ENCODE measurements at places on chromosomes 12 and 14. TPM values are rescaled to one million over a fixed set of nuclear protein-coding genes. Genes with fewer than 3 reads are reported as not detected.

The ZFHX2 gene
- total RNA-seq: 0.73 TPM

The ADCY4 gene
- total RNA-seq: 3.7 TPM

The PTGDR gene
- total RNA-seq: 0.20 TPM

The GPR135 gene
- 4.3 TPM for total RNA-seq

The TEDC1 gene
- total RNA-seq: 8.5 TPM

The SLC38A4 gene
- total RNA-seq: under 0.01 TPM

The ARMH4 gene
- 1.4 TPM for total RNA-seq

The GPR65 gene
- total RNA-seq: under 0.01 TPM

The KRT82 gene
- total RNA-seq: not detected

The SIX1 gene
- 3.3 TPM for total RNA-seq

The SYT1 gene
- total RNA-seq: 1.4 TPM

The KRT77 gene
- total RNA-seq: not detected

The FOXN4 gene
- total RNA-seq: not detected

The RPGRIP1 gene
- not detected for total RNA-seq

The CLEC1B gene
- not detected for total RNA-seq

The POTEG gene
- total RNA-seq: not detected

The TMPO gene
- 99.6 TPM for total RNA-seq

The PAWR gene
- 5.5 TPM for total RNA-seq

The KRT81 gene
- not detected for total RNA-seq

The TCL1B gene
- not detected for total RNA-seq

The TROAP gene
- 18.8 TPM for total RNA-seq

The FSCB gene
- total RNA-seq: not detected

The SLC39A5 gene
- total RNA-seq: 0.20 TPM

The SMOC1 gene
- 25.2 TPM for total RNA-seq

The RNASE1 gene
- not detected for total RNA-seq

Data from subcutaneous preadipocyte (primary cell).